Activated naive CD4-positive, alpha-beta T cell (primary cell): ENCODE measurements at places on chromosomes 2 and 18.

GRCh38 chr2:11775384-11775783 is 29.0 kb downstream of the LPIN1 start:
- DNase-seq = no peak

GRCh38 chr2:138177693-138178092 is 213.4 kb downstream of the HNMT start:
- DNase-seq = no peak

GRCh38 chr18:13461936-13462335 is 243.4 kb downstream of the LDLRAD4 start:
- DNase-seq = no peak

DNA sequence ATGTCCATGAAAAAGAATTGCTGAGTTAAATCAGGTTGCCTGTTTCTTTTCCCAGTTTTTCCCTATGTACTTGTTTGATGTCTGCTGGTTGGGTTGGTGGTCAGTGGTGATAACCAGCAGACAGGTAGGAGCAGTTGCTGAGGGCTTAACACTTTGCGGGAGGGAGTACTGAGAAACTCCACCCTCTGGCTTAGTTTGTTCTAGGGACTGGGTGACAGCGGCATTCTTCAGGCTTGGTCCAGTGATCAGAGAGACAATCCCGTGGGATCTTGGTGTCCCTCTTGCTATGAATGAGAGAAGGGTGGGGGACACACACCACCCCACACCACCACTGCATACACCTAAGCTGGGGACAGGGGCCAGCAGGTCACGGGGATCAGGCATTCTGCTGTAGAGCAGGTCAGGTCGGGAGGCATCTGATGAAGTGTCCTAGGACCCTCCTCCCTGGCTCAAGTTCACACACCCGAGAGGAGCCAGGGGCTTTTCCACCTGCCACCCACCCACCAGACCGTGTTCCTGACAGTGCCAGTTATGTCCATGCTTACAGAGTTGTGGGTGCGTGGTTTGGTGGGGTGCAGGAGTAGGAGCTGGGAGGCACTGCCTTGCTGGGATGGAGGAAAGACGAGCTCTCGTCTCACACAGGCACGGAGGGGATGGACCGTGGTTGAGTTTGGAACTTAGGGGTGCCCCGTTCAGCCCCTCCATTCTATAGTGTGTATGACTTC is 21.3 kb upstream of the ALLC start:
- no peak for DNase-seq

GRCh38 chr2:19529677-19530076 is 171.3 kb upstream of the OSR1 start:
- DNase-seq = no peak

- DNase-seq = no peak
Observed at GRCh38 chr18:56035546-56035945, 447.6 kb upstream of the TCF4 start.

DNA sequence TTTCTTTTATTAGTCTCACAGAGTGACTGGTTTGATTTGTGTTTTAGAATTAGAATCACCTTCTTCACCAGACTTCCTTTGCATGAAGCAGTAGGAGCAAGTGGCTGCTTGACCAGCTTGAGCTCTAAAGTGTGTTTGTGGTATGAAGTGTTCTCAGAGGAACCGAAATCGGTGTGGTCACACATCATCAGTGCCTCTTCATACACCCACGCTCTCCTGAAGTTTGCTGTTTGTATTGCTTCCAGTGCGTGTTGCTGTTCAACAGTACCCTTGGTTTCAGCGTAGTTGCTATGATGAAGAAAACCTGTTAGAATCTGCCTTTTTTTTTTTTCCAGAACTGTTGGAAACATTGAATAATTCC is 77.9 kb downstream of the LIMS1 start:
- DNase-seq = no peak

GRCh38 chr2:191961556-191961955 is 114.7 kb upstream of the CAVIN2 start:
- no peak for DNase-seq

DNA sequence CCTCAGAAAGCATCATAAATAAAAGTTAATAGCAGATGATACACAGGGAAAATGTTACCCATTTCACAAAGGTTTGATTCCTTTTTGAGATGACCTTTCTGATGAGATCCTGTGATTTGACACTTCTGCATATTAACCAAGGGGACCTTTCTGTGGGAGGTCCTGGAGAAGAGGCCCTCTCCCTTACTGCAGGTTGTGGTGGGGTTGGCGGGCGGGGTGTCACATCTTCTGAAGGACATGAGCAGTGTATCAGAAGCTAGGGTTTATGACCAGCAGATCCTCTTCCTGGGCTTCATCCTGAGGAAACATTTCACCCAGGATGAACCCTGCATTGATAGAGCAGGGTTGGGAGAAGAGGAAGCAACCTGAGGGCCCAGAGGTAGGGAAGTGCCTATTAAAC is 37.2 kb upstream of the SCLY start:
- DNase-seq = no peak

- DNase-seq = no peak
Observed at GRCh38 chr18:43760010-43760409, 482.7 kb upstream of the SYT4 start.

- DNase-seq = no peak
Observed at GRCh38 chr18:9653390-9653789, 39.0 kb upstream of the PPP4R1 start.

- DNase-seq = no peak
Observed at GRCh38 chr18:38545071-38545470, 979.5 kb upstream of the CELF4 start.

GRCh38 chr2:224111576-224111975 is 72.5 kb upstream of the SERPINE2 start:
- no peak for DNase-seq

- no peak for DNase-seq
Observed at GRCh38 chr2:70570041-70570661, 16.5 kb upstream of the TGFA start.

DNA sequence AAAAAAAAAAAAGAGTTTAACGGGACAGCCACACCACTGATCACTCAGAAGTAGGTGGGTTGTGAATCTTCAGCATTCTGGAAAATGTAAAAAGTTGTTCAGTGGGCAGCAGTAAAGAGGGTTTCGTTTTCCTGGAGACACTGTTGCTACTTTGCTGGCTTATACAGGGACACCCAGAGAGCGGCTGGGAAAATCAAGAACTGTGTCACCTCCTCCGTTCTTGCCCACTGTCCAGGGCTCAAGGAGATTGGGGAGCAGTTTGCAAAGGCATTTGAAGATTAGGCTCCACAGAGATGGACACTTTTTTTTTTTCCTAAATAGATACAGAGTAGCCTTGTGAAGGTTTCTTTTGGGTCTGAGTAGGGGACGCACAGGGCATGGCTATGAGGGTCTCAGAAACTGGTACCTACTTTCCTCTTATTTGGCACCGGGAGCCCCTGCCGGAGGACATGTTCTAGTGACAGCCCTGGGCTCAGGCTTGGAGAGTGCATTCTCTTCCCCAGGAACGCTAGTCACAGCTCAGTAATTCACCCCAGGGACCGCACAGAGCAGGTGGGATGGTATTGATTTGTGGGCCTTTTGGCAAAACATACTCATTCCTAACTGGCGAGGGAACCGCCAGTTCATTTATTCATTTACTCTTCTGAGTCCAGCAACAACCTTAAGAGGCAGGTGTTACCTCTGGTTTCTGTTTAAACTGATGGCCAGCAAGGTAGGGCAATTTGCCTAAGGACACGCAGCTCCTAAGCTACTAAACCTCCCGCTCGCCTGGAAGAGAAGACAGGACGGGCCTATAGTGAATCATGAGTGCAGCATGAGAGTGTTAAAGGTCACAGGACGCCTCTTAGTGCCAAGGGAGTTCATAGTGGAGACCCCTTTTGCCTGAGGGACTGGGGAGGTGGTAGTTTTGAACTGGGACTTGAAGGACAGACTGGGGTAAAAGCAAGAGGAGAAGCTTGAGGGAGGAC is 53.1 kb downstream of the HPCAL1 start:
- no peak for DNase-seq

DNA sequence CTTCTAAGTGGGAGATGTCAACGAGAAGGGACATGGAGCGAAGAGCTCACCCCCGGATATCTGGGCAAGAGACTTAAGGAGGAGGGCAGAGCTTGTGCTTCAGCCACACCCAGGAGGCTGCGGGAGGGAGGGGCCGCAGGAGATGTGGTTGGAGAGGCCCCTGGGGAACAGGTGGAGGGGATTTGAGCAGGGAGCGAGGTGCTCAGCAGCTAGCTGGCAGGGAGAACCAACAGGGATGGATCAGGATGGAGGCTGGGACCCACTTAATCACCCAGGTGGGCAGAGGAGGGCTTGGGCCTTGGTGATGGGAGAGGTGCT is 78.3 kb downstream of the MBP start:
- no peak for DNase-seq

DNA sequence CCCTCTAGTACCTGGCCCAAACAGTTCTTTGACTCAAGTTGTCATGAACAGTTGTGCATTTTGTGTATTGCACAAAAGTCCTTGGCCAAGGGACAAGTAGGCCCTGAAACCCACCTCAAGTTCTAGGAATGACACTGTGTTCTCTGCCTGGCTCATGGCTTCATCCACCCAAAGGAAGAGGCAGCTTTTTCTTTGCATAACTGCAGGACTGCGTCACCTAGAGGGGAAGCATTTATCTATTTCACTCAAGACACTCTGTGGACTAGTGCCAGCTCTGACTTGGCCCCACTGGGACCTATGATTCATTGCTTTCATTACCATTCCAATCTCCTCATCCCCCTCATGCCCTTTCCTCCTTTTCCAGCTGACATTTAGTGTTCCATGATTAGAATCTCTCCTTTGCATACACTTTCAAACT is 119.3 kb upstream of the SIX2 start:
- no peak for DNase-seq

GRCh38 chr2:101405351-101405899 is 18.1 kb upstream of the CREG2 start:
- no peak for DNase-seq

DNA sequence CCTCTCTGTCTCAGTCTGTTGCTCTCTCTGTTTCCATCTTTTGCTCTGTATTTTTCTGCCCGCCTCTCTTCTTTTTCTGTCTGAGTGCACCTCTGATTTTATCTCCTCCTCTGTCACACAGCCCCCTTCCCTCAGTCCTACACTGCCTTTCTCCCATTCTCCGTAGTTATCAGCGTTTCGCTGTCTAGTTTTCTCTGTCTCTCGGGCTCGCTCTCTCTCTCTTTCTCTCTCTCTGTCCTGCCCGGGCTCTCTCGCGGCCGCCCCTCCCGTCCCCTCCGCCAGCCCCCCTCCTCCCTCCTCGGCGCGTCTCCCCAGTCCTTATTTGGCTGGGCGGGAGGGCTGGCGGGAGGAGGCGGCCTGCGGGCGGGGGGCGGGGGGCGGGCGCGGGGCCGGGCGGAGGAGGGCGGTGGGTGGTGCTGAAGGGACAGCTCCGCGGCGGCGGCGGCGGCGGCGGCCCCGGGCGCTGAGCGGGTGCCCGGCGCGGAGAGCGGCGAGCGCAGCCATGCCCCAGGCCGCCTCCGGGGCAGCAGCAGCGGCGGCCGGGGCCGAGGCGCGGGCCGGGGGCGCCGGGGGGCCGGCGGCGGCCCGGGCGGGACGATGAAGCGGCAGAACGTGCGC is at the start of gene KCNK3:
KCNK3 (plus strand) TSS at position 444 of the 618 bp plus-strand sequence; CDS start at position 598, 154 bp downstream.
- peak; percentile 30 for DNase-seq

- DNase-seq = no peak
Observed at GRCh38 chr2:234243871-234244565, 193.5 kb downstream of the SPP2 start.

DNA sequence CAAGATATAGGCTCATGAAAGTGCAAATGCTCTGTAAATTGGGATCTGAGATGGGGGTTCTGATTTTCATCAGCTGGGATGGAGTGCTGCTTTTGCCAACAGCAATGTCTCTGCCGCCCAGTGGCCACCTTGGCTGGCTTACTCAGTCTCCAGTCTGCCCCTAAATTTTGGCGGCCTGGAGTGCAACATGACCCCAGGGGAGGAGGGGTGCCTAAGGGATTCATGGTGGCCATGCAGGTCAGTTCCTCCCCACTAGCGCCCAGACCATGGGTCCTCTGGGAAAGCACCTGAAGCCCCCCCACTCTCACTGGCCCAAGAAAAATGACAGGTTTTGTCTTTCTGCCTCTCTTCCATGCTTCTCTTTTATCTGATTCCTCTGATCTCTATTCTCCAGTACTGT is 45.0 kb downstream of the SLC4A3 start:
- DNase-seq = no peak

DNA sequence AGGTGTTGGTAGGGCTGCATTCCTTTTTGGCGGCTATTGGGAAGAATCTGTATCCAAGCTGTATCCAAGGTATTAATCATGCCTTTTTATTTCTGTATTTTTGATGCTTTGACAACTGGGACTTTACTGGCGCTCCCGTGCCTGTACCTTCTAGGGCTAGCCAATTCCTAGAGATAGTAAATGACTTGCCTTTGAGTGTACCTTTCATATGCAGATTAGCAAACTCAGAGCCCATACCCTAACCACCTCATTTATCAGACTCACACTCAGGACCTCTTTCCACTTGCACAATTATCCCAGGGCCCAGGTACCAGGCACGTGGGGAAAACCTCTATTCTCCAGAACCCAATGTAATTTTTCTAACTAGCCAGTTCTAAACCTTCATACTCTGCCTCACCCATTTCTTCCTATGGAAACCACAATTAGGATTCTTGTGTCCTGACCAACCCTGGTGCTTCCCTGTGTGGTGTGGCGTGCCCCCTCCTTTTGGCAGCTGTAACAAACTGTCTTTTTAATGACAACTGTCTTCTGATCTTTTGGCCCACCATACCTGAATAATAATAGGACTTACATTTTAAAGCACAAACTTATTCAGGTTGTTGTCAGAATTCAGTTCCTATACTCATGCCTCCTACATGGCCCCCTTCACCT is 65.8 kb upstream of the PNPT1 start:
- DNase-seq = no peak

DNA sequence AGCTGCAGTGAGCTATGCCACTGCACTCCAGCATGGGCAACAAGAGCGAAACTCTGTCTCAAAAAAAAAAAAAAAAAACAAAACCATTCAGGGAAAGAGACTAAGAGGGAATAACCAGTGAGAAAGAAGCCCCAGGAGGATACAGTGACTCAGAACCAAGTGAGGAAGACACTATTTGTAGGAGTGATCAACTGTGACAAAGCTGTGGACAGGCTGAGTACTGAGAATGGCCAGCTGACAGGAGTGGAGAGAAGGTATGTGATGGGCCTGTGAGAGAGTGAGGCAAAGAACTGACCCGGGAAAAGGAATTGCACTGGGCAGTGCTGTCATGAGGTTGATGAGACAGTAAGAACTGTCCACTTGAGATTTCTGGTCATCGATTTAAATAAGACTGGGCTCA is 6.7 kb upstream of the LCT start:
- DNase-seq = no peak

DNA sequence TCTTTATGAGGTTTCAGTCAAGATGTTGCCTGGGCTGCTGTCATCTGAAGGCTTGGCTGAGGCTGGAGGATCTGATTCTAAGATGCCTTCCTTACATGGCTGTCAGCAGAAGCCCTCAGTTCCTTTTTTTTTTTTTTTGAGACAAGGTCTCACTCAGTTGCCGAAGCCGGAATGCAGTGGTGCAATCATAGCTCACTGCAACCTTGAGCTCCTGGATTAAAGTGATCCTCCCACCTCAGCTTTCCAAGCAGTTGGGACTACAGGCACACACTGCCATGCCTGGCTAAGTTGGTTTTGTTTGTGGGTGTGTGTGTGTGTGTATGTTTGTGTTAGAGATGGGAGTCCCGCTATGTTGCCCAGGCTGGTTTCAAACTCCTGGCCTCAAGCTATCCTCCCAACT is 13.1 kb upstream of the SLC35F5 start:
- DNase-seq = no peak

GRCh38 chr18:36783792-36784191 is 45.0 kb downstream of the TPGS2 start:
- DNase-seq = no peak

GRCh38 chr2:10276481-10277292 is 26.0 kb upstream of the HPCAL1 start:
- DNase-seq = no peak

- DNase-seq = no peak
Observed at GRCh38 chr18:43627848-43628530, 350.7 kb upstream of the SYT4 start.
